Posterior cingulate gyrus (tissue), 11 donors: ENCODE measurements at places on chromosomes 6 and 20.

DNA sequence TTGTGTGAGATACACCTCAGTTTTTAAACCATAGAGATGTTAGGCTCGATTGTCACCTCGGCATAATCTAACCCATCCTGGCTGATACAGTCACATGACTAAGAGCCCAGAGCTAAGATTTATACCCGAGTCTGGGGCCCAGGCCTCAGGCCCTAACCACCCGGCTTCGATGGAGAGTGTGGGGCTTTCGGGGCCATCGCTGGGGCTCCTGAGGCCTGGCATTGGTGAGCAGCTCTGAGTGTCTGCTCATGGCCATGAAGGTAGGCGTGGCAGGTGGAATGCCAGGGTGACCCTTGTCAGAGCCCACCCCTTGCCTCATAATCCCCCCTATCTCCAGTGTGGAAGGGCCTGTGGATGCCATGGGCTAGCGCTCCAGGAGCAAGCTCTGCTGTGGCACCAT lies 164.3 kb downstream of the BMP7 start:
- no peak for DNase-seq

DNA sequence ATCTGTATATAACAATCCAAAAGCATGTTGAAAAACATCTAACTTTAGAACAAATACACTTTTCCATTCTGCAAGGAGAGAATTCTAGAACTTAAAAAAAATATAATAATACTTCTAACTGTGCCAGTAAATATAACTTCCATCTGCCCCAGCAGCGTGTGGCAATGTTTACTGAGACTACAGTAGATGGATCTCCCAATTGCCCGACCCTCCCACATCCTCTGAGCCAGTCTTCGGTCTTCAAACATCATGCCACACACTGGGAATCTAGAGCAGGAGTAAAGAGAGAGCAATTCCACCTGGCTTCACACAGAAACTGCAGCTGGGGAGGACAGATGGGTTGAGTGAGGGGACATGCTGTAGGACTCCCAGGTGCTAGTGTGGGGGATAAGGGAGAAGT lies 121.3 kb upstream of the NHSL1 start:
- no peak for DNase-seq

DNA sequence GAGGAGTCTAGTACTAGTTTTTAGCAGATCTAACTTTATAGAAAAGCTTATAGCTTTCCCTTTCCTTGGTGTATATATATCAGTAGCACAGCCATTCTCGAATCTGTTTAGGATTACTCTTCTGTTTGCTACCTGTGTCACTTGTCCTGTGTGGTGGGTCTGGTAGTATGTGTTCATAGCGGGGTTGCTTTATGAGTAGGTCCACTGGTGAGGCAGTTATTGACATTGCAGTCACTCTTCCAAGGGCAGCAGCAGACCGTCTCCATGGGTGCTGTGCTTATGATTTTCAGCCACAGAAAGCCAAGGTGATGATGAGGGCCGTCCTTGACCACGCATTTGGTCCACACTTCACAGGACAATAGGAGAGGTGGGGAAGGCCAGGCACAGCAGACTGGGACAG lies 171.5 kb downstream of the CDKAL1 start:
- DNase-seq = no peak

GRCh38 chr6:4756247-4756646 lies 20.0 kb upstream of the CDYL start:
- DNase-seq = no peak

DNA sequence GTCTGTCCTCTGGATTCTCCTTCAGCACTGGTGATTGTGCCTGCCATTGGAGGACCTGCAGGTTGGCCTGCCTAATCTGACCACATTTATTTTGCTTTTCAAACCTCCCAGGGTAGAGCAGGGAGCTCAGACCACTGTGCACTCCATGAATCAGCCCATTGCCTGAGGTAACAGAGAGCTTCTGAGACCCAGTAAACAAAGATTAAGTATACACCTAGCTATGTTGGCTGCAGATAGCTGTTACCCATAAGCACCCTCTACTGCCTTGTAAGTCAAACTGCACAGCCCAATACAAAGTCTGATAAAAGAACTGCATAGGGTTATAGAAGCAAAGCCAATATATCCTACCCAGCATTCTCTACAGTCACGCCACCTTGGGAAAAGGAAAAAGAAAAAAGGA lies 338.7 kb downstream of the HTR1B start:
- no peak for DNase-seq

GRCh38 chr6:34511214-34511914 lies 44.8 kb downstream of the SPDEF start:
- no peak for DNase-seq

DNA sequence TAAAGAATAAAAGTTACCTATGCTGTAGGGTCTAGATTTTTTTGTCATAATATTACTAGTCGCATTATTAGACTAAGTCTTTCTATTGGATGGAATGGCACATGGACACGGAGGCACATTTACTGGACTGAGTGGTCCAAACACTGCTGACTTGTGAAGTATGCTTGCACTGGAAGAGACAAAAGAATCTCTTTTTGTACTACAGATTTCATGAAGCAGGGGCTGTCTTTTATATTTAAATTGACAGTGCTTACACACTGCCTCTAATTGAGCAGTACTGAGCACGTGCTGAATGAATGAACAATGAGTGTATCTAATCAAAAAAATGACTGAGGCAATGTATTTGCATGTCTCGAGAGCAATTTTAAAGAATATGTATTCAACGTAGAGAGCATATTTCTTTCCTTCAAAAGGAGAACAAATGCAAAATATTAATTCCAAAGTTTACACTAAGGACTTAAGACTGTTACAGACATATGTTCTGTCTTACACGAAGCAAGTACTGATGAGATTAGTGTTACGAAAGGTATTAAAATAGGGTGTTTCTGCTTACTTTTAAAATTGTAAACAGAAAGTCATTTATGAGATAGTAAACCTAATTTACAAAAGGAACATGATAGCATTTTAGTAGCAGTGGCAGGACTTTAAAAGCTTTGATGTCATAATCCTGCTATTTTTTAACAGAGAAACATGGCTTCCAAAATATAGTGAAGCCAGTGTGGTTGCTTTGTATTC lies 8.3 kb downstream of the ELOVL2 start:
- DNase-seq = no peak

DNA sequence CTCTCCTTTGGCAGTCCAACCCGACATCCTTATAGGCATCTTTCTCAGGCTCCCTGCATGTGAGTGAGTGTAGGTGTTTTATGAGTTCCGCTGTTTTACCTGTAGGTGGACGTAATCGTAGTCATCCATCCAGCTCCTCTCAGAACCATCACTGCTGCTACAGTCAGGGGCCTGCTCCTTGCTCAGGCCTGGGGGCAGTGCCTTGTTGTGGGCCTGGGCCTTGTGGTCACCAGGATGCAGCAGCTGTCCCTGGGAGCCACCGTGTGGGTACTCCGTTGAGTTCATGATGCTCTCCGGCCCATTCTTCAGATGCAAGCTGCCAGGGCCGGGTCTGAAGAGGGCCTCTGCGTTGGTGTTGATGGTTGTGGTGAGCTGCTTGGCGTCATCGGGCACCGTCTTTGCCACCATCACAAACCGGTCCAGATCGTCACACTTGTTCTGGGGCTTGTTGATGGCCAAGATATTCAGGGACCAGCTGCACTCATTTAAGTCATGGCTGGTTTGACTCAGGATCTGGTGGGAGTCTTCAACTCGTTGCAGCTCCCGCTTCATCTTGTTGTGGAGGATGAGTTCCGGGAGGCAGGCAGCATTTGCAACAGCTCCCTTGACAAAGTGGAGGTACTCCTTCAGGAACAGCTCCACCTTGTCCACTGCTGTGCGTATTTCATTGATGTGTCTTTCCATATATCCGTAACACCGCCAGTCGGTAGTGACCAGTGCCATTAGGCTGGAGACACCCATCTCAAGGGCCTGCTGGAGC lies 42.4 kb downstream of the NEDD9 start:
- no peak for DNase-seq

GRCh38 chr20:62266340-62266739 lies 28.0 kb downstream of the OSBPL2 start:
- DNase-seq = no peak
